ENCODE measurements at places on chromosomes 16 and 17. TPM values are rescaled to one million over a fixed set of nuclear protein-coding genes. Genes with fewer than 3 reads are reported as not detected.

Gene C17orf113
- 0.49 TPM for total RNA-seq

Gene MYL11
- not detected for total RNA-seq

Gene FLYWCH1
- total RNA-seq: 33.8 TPM

Gene SPN
- total RNA-seq: not detected

Gene RASL10B
- total RNA-seq: 0.97 TPM

Gene ACOX1
- 72.0 TPM for total RNA-seq

All from hair follicle dermal papilla cell (primary cell).